ENCODE measurements at places on chromosomes 2 and 18.

GRCh38 chr2:235149736-235150135, 197.9 kb downstream of the SH3BP4 start:
- DNase-seq: no peak

DNA sequence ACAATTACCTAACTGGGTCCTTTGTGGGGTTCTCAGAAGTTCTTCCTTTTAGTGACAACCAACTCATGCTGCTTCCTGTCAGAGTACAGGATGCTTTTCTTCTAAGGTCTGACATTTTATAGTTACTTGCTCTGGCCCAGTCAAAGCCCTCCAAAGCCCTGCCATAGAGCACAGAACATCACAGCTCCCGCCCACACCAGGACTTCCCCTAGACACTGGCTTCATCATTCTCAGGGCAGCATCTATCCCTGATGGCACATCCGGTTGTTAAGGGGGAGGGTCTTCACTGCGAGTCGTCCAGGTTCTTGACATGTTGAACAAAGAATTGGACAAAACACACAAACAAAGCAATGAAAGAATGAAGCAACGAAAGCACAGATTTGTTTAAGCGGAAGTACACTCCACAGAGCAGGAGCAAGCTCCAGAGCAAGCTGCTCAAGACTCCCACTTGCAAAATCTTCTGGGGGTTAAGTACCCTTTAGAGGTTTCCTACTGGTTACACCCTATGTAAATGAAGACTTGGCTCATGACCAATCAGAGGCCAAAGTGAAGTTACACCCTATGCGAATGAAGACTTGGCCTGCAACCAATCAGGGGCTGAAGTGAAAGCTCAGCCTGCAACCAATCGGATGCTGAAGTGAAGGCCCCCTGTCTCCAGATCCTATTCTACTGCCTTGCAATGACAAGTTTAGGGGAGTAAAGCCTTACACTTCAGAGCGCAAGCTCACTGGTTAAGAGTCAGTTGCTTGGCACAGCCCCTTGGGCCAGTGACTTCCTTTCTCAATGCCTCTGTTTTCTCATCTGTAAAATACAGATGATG, 79.0 kb downstream of the HDAC4 start:
- no peak for DNase-seq

- peak; percentile 83 for DNase-seq
Observed at GRCh38 chr2:237669628-237670392, 42.4 kb downstream of the LRRFIP1 start.

- DNase-seq: no peak
Observed at GRCh38 chr18:61842146-61842545, 50.7 kb downstream of the RNF152 start.

DNA sequence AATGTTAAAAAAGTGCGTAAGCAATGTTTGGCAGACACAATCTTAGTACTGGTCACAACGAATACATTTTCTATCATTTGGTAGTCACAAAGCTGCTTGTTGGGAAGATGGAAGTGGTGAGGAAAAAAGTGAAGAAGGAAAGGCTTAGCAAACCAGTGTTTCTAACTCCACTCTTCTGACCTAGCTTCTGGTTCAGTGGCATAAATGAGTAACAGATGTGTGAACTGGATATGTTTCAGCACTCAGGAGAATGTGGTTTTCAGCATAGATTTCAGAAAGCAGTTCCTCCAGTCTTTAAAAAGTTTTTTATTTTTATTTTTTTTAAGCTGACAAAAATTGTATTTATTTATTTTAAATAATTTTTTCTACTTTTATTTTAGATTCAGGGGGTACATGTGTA, 357.1 kb downstream of the CPS1 start:
- DNase-seq: no peak

Data from HuH-7.5 (cell line).